ENCODE measurements at places on chromosomes 4 and X.
A peak's percentile ranks its signal among the peaks of the same experiment; 100 is the strongest.

- DNase-seq = no peak
Observed at GRCh38 chr4:111074523-111075114, 451.7 kb upstream of the PITX2 start.

DNA sequence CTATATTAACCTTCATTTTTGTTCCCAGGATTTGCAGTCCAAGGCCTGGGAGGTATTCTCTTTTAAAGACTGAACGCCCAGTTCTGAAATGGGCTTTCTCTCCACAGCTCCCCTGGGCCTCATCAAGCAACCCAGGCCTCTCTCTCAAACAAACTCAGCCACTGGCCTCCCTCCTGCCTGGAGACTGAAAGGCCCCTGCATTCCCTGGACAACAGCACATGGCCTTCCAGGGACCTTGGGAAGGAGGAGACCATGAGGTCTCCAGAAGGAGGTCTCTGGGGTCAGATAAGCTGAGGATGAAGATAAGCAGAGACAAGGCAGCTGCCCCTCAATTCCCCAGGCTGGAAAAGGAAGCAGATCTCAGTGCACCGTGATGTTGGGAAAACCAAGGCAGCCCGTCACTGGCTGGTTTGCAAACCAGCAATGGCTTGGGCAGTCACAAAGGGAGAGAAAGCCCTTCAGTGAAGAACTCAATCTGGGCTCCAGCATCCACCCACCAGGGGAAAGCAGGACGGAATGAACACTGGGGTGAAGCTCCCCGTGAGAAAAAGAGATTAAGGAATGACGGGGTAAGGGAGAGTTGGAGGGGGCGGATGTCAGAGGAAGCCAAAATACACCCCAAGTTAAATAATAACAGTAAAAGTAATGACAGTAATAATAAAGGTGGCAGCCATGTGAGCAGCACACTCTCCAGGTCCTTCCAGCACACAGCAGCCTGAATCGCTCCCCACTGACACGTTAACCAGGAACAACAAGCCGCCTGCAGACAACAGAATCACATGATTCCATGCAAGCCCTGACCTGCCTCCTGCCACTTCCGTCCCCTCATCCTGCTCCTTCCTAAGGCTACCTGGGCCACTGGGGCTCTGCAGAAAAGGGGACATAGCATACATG is 22.3 kb downstream of the AMOT start:
- no peak for DNase-seq

DNA sequence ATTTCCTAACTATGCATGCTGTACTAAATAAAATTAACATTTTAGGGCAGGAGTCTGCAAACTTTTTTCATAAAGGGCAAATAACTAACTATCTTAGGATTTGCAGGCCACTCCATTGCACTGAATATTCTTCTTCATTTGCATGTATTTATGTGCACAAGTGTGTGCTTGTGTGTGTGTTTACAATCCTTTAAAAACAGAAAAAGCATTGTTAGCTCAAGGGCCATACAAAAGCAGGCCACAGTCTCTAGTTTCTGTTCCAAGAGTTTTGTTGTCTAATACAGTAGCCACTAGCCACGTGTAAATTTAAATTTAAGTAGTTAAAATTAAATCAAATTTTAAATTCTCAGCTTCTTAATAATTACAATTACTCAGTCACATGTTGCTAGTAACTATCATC is 621.8 kb downstream of the TMA16 start:
- DNase-seq = no peak

DNA sequence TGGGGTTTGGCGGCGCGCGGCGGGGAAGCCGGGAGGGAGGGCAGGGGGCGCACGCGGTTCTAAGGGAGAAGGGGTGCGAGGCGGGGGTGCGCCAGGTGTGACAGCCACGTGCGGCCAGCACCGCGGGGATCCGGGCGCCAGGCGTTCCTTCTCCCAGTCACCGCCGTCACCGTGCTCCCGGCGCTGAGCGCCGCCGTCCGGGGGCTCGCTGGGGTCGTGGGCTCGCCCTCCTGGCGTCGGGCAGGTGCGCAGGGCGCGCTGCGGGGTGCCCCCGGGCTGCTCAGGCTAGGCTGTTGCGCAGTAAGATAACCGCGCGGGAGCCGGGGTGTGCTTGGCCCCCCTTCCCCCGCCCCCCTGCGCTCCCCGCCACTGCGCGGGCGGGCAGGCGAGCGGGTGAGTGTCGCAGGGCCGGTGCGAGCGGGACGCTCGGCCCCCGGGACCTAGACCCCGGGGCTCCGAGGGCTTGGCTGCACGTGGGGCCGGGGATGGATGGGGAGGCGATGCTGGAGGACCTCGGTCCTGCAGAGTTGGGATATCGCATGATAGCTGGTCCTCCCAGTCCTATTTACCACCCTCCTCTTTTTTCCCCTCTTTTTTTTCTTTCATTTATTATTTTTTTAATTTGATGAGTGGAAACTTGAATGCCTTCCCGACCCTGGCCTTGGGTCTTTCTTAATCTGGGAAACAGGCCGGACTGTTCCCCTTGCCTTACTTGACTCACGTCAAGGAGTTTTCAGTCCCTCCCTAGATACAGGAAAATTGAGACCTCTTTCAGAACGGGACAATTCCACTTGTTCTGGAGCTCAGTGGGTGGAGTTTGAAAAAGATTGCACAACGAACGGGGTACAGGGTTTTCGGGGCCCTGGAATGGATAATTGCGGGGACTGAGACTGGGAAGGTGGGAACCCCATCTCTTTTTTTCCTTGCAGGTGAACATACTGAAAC is 797 bp downstream of the TXLNG start:
- peak; percentile 6 for DNase-seq

DNA sequence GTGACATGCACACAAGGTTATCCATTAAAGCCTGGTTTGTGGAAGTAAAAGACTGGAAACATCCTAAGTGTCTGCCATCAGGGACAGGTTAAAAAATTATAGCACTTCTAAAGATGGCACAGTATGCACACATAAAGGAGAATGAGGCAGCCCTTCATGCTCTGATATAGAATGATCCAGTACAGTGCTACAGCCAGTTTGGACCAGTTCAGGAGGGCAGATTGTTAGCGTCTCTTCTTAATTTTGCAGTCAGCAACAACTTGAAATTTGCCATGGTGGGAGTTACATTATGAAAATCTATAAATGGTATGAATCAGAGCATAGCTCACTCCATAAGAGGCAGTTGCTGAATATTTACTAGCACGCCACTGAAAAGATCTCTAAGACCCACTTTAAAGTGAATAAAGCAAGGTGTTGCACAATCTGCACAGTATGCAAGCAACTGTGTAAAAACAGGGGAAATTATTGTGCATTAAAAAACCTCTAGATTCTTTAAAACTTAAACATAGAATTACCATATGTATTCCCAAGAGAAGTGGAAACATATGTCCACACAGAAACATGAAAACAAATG is 20.3 kb upstream of the SOD3 start:
- DNase-seq = no peak

DNA sequence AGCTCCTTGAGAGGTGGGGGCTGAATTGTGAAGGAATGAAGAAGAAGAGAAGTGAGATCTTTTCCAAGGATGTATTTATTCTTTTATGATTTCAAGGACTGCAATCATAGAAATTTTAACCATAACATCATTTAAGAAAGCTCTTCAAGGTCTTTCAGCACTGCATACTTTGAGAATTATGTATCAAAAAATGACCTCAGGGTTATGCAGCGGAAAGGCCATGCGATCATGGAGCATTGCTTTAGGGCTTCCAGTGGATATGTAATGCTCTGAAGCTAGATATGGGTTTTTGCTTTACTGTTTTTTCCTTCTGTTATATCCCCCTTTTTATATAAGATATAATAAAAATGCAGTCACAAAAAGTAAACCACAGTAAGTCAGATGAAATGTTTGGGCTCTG is 38.7 kb downstream of the SGMS2 start:
- DNase-seq = no peak

GRCh38 chr4:86633854-86634253 is 39.7 kb downstream of the PTPN13 start:
- DNase-seq = peak; percentile 47

GRCh38 chr4:152448038-152448707 is 87.7 kb downstream of the FBXW7 start:
- DNase-seq = no peak

- no peak for DNase-seq
Observed at GRCh38 chrX:63361494-63361893, 10.4 kb upstream of the SPIN4 start.

- peak; percentile 59 for DNase-seq
Observed at GRCh38 chrX:43656005-43656494, at the start of gene MAOA. Gene MAOA, plus strand, starts transcription at chrX:43656299. Its CDS starts 43 bp downstream, at chrX:43656342.

DNA sequence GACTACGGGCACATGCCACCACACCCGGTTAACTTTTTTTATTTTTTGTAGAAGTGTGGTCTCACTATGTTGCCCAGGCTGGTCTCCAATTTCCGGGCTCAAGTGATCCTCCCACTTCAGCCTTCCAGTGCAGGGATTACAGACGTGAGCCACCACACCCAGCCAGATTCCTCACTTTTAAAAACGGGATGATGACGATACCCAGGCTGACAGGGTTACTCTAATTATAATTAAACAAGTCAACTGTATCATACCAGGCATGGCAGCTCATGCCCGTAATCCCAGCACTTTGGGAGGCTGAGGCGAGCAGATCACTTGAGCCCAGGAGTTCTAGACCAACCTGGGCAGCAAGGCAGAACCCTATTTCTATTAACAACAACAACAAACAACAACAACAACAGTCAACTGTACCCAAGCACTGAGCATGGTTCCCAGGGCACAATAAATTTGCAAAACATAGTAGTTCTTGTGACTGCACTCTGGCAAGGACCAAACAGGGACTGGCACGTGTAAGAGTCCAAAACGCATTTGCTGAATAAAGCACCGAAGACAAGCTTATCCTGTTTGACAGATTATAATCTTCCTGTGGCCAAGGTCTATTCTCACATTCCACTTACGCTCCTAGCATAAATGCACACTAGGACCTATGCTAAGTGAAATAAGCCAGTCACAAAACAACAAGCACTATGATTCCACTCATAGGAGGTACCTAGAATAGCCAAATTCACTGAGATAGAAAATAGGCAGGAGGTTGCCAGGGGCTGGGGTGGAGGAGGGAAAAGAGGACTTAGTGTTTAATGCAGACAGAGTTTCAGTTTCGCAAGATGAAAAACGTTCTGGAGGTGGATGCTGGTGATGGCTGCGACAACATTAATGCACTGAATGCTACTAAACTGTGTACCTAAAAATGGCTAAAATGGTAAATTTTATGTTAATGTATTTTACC is 77.5 kb downstream of the IRF2 start:
- no peak for DNase-seq

DNA sequence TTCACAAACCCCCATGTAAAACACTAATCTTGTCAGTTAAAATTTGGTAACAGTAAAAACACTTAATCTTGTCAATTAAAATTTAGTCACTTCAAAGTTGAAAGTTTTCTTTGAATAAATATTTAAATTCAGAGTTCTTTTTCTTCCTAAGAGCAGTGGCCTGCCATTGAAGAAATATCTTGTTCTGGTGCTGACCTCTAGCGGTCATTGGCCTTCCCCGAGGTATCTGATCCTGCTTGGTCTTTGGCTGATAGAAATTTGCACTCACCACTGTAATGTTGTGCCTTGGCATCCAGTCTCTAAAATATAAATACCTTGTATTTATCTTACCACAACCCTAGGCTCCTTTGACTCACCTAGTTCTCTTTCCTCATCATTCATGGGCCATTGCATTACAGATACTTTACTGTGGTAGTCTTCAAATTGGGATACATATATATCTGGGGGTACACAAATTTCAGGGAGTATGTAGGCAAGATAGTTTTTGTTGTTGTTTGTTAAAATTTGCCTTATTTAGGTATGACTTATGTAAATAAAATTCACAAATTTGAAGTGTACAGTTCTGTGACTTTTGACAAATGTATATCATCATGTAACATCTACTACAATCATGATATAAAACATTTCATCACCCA is 6.7 kb upstream of the ART3 start:
- DNase-seq = peak; percentile 88

DNA sequence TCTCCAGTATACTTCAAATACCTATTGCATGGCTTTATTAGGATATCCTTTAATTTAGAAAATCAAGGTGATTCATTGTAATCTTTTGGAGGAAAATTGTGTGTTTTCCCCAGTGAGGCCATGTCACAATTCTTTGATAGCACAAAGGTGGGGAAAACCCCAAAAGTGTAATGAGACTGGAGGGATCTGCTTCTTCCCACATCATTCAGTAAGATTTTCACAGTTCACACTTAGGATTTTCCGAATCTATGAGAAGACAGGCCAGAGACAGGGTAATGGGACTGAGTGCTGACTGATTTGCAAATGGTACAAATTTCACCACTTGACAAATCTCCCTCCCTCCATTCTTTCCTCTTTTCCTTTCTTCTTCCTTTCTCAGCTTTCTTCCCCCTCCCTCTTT is 181.1 kb downstream of the MGST2 start:
- no peak for DNase-seq

DNA sequence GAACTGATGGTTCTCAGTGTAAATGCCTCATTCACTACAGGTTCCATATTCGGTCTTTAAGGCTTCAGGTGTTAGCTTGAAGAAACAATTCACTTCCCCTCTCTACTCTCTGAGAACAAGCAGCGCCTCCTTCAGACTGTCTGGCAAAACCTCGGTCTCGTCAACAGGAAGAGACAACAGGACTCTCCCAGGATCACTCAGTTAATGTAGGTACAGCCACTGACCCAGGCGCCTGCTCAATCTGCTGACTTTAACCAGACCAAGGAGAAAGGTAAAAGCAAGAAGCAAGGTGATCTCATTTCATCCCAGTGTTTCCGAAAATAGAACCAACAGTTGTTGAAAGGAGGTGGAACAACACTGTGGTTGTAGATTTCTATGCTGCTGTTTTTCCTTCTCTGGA is 102.2 kb downstream of the SLC2A9 start:
- DNase-seq = no peak

DNA sequence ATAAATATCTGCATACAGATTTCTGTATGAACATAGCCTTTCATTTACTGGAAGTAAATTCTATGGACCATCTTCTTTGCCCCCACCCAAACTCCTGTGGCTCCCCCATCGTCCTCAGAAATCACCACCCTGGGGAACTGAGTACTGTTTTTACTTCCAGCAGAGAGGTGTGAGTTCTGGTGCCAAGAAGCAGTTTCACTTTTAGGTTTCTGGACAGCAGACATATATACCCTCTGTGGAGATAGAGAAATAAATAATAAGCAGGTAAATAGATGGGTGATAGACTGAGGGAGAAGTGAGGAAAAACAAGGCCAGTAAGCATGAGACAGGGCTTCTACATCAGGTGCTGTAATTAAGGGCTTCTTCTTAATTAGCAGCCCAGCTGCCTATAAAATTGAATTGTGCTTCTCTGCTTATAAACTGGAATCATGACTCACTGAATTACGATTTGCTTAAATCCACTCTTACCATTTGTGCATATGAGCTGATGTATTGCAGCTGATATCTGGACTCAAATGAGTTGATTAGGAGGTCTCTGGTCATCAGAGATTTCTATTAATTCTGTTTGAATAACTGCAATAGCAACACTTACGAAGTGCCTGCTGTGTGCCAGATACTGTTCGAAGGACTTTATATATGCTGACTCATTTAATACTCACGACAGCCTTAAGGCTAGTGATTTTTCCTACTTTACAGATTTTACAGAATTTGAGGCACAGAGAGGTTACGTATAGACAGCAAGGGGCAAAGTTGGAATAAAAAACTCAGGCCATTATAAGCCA is 60.8 kb upstream of the DHX15 start:
- peak; percentile 14 for DNase-seq
